ENCODE measurements at places on chromosomes 4 and X.

- no peak for DNase-seq
Measured at GRCh38 chrX:106468433-106468832, 143.3 kb upstream of the RADX start.

GRCh38 chrX:118577041-118577440 is 81.4 kb downstream of the DOCK11 start:
- DNase-seq, result no peak

GRCh38 chr4:57926311-57926710 is 816.1 kb upstream of the IGFBP7 start:
- DNase-seq, result no peak

DNA sequence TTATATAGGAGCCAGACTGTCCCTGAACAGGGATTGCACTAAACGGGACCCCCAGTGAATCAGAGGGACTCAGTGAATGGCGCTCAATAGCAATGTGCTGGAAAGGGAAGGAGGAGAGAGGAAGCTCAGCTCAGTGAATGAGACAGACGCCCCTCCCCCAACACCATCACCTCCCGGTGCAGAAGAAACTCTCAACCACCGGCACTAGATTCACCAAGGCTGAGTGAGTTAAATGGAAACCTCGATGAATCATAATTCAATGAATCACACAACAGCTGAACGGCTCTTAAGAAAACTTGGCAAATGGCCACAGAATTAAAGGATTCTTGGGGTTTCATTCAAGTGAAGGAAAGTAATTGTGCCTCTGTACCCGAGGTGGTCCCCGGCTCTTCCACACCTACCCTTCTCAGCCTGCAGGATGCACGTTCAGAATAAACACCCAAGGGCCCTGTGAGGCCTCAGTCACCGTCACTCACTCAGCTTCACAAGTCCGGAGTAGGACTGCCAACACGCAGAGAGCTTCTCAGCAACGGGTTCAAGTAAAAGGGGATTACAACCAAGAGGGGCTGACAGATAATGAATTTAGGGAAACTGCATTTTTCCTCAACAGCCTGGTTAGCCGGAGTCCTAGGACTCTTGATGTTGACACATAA is 29.3 kb downstream of the CRMP1 start:
- peak; percentile 12 for DNase-seq

GRCh38 chrX:145292218-145292617 is 44.9 kb downstream of the SPANXN1 start:
- no peak for DNase-seq

DNA sequence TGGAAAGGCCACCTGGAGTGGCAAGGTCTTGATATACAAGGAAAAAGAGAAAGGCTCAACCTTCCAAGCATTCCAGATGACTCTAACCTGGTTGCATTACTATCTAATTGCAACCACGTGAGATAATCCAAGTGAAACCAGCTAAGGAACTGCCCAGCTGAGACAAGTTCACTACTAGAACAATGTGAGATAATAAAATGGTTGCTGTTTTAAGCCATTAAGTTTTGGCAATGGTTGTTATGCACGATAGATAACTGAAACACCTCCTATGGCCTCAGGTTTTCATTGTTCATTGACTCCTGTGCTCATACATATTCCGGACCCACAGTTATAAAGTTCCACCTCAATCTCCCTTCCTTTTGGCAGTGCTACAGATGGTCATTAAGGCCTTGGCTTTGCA is 9.2 kb upstream of the CXorf66 start:
- DNase-seq, result no peak

Measured in stimulated activated CD4-positive, alpha-beta T cell treated with anti-CD3 and anti-CD28 coated beads, Interleukin-1b, Interleukin-23, amount 100 ng/mL, for 1 hour (primary cell).